ENCODE measurements at places on chromosomes 3 and 15.

DNA sequence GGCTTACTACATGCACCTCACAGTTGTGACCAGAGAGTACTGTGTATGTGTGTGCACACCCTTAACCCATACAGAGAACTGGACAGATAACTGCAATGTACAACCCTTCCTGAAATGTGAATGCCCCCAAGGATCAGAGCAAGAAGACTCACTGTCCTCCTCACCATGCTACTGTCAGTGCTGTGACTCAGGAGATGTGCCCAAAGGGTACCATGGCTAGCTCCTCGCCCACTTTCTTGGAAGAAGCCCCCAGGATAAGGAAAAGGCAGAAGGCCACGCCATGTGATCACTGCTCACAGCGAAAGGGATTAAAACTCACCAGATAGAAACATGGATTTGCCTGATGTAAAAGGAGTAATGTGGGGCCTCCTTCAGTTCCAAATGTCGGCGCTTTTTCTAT is 41.8 kb downstream of the UBP1 start:
- no peak overlapping the region for H3K4me3 ChIP-seq
- no peak overlapping the region for H3K27ac ChIP-seq
- no peak for DNase-seq
- no peaks in the 10 kb centered on the region for H3K27me3 ChIP-seq
- peaks cover 9% of the 10 kb centered on the region for H3K4me1 ChIP-seq

GRCh38 chr3:31777092-31777491 is 204.0 kb downstream of the OSBPL10 start:
- no peaks in the 10 kb centered on the region for H3K4me1 ChIP-seq
- H3K36me3 ChIP-seq: no peaks in the 10 kb centered on the region
- no peak for DNase-seq
- no peaks in the 10 kb centered on the region for H3K27me3 ChIP-seq
- H3K27ac ChIP-seq: no peak overlapping the region

GRCh38 chr3:177471733-177472480 is 274.6 kb upstream of the TBL1XR1 start:
- peaks cover 5% of the 10 kb centered on the region for H3K4me1 ChIP-seq
- no peak overlapping the region for H3K27ac ChIP-seq
- no peaks in the 10 kb centered on the region for H3K36me3 ChIP-seq
- no peaks in the 10 kb centered on the region for H3K27me3 ChIP-seq
- no peak for DNase-seq

DNA sequence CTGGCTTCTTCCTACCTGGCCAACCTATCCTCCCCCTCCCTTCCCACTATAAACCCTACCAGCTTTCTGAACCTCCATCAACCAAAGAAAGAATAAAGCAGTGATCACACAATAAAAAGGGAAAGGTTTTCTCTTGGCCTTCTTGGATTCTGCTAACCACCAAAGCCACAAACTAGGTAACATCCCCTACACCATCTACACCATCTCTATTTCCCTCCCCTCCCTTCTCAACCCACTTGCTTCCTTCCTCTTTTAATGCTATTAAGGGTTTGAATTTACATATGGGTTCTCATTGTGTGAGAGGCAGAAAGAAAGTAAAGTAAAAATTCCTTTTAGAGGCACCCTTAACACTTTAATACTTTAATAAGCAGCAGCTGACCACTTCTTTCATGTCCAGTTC is 25.8 kb upstream of the RSL24D1 start:
- no peak overlapping the region for H3K27ac ChIP-seq
- H3K36me3 ChIP-seq: peaks cover 16% of the 10 kb centered on the region
- no peak overlapping the region for H3K4me3 ChIP-seq

DNA sequence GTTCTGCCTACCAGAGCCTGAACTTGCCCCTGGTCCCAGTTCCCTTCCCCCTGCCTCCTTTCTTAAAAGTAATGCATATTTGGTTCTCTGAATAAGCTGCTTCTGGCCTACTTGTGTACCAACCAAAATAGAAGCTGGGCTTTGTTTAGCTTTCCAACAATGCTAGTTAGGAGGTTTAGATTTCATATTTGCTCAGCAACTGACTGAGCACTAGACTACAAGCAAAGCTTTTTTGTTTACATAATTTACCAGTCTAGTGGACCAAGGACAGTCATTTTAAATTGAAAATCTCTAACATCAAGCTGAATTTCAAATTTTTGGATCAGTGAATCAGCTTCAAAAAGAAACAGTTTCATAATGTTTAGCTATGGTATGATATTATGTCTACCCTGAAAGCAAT is 331.2 kb downstream of the ULK4 start:
- no peak for DNase-seq
- H3K4me3 ChIP-seq: no peak overlapping the region
- H3K27ac ChIP-seq: no peak overlapping the region
- H3K4me1 ChIP-seq: no peaks in the 10 kb centered on the region
